ENCODE measurements at places on chromosomes 1 and 21.

- peak; percentile 46 for DNase-seq
Observed at GRCh38 chr1:154747740-154748404, 122.2 kb downstream of the KCNN3 start.

- peak; percentile 18 for DNase-seq
Observed at GRCh38 chr1:44511769-44512168, 106.7 kb downstream of the RNF220 start.

DNA sequence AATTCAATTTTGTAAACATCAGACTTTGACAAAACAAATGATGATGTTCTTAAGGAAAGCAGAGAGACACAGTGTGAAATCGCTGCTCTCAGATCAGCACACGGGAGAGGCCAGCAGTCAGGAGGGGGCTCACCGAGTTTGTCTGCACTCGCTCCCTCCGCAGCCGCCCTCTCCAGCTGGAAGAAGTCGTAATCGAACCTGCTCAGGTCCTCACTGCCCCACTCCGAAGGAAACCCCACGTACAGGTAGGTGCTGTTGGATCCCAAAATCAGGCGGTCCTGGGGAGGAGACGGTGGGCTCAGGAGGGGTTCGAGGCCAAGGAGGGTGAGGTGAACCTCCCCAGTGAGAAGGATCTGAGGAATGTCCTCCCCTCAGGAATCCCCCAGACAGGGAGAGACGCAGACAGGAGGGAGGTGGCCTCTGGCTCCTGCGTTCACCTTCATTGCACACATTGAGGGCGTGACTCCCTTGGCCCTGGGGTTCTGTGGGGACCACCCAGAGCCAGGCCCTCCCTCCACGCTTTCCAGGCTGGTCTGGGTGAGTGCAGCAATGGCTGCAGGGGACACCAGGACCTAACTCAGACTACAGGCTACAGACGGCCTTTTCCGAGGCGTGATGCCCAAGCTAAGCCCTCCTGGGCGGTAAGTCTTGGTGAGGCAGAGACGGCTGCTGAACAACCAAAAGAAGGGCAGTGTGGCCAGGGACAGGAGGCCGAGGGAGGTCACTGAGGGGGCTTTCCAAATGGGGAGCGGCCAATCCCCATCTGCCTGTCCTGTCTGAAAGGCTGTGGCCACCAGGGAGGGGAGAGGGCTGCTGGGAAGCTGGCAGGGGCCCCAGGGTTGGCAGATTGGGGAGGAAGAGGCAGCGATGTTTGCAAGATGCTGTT lies 65.5 kb downstream of the SCCPDH start:
- no peak for DNase-seq

DNA sequence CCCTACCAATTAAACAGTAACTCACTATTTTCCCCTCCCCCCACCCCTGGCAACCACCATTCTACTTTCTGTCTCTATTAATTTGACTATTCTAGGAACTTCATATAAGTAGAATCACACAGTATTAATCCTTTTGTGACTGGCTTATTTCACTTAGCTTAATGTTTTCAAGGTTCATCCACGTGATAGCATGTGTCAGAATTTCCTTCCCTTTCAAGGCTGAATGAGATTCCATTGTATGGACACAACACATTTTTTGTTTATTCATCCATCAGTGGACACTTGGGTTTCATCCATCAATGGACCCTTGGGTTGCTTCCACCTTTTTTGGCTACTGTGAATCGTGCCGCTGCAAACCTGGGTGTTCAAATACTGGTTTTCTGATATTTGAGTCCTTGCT lies 41.7 kb downstream of the EIF2D start:
- DNase-seq, result no peak

DNA sequence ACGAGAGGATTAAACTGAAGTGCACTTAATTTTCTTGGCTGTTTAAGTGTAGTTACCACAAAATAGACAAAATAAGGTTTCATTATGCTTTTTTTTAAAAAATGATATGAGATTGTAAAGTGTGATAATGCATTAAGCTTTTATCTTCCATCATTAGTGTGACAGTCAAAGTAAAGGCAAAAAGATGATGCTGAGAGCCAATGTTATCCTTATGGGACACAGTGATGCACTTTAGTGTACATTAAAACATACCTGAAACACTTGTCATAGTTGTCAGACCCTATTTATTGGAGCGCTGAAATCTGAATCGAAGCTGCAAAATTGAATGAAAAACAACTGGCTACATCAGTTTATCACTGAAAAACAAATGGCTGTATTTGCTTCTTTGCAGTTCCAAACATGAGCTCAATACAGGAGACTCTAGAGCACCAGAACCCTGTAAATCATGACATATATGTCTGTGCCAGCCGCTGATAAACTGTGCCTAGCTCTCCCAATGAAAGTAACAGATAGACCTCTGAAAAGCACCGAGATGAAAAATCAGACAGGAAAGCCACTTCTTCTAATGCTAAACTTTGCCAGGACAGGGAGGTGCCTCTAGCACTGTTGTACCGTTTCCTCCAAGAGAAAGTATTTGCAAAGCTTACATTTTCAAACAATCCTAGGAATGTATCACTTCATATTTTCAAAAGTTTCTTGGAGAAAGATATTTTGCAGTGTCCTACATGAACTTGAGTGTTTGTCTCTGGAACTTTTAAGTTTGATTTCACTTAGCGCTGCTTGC lies 120.7 kb upstream of the TMPRSS15 start:
- DNase-seq, result no peak

GRCh38 chr1:2496087-2496622 lies 20.1 kb downstream of the PLCH2 start:
- no peak for DNase-seq

DNA sequence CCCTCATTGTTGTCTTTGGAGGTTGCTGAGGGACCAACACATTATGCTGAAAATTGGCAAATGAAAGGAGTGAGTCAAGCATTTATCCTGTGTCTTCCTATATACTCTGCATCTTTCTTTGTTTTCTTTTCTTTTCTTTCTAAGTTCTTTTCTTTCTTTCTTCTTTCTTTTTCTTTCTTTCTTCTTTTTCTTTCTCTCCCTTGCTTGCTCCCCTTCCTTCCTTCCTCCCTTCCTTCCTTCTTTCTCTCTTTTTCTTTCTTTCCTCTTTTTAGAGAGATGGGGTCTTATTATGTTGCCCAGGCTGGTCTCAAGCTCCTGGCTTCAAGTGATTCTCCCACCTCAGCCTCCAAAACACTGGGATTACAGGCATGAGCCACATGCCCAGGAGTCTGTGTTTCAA lies 28.3 kb upstream of the COX20 start:
- no peak for DNase-seq

GRCh38 chr21:31873275-31873695 lies 465 bp downstream of the HUNK start:
- no peak for DNase-seq

DNA sequence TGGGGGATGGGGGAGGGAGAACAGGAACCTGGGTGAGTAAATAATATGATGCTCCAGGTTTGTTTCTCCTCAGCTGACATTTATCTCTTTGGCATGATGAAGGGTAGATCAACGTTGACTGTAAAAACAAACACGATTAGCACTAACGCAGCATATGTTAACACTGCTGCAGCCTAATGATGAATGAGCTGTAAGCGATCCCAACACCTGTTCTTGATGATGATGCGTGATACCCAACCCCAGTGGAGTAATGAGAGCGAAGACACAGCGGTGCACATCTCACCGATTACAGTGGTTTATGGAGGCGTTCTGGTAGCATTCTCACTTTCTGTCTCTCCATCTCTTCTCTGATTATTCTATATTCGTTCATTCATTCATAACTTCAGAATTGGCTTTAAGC lies 640.4 kb downstream of the USP25 start:
- DNase-seq, result no peak

- no peak for DNase-seq
Observed at GRCh38 chr1:157961805-157962762, 31.4 kb upstream of the KIRREL1 start.

DNA sequence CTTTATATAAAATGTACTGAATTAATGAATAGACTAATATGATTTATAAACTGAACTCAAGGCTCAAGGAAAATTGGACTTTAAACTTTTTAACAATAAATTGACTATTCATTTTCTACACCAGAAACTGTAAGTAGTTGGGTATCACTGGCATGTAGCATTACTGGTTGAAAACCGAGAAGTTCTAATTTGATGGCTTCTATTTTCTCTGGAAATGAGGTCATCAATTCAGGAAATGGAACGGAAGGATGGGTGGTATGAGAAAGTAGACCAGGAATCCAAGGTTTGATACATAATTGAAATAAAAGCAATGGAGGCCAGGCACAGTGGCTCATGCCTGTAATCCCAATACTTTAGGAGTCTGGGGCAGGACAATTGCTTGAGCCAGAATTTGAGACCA lies 50.4 kb downstream of the RERE start:
- DNase-seq, result no peak

DNA sequence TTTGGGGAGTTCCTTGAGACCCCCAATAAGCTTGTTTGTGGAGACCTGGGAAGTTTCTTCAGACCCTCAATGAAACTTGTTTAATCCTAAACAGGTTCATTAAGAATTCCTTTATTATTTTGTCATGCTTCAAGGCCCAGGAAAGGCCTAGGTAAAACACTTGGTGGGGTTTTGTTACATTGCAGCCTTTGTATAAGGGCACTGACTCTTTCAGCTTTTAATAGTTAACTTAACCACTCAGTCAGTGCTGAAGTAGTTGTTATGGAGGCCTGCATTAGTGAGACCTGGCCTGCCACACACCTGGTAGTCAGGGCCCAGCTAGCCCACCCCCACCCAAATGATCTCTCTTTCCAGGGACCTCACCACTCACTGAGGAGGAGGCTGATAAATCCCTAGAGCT lies 103.7 kb downstream of the FCRL5 start:
- DNase-seq, result no peak

GRCh38 chr1:65832296-65832695 lies 39.6 kb downstream of the PDE4B start:
- DNase-seq, result no peak

DNA sequence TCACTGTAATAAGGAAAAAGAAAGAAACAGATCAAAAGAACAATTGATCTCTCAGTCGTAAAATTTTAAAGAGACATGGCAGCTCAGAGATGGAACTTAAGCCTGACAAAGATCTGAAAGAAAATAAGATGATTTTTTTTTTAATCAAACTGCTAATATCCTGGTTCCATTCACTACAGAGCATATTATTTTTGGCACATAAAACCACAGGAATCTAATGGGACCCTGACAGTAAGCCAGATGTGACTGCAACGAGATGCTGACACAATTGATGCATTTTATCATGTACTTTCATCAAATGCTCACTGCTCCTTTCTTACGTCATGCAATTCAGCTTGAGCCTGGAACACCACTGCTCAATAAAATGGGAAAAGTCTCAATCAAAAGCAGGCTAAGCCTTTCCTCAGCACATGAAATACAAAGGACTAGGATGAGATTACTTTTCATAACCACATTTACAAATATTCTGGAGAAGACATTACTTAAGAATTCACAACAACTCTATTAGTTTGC lies 16.6 kb downstream of the GPATCH2 start:
- no peak for DNase-seq

DNA sequence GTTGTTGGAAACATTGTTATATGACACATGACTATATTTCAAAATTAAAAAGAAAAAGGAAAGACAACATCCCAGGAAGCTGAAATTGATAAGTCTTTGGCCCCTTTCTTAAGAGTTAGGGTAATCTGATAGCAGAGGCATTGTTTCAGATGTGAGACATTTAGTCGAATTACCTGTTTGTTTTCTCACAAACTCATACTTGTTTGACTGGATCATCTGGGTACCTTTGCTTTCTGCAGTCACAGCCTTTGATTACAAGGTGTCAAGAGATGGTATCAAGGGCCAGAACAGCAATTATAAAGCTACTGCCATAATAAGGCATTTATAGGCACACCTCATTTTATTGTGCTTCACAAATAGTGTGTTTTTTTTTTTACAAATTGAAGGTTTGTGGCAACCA lies 136.3 kb downstream of the DUSP10 start:
- DNase-seq, result no peak

DNA sequence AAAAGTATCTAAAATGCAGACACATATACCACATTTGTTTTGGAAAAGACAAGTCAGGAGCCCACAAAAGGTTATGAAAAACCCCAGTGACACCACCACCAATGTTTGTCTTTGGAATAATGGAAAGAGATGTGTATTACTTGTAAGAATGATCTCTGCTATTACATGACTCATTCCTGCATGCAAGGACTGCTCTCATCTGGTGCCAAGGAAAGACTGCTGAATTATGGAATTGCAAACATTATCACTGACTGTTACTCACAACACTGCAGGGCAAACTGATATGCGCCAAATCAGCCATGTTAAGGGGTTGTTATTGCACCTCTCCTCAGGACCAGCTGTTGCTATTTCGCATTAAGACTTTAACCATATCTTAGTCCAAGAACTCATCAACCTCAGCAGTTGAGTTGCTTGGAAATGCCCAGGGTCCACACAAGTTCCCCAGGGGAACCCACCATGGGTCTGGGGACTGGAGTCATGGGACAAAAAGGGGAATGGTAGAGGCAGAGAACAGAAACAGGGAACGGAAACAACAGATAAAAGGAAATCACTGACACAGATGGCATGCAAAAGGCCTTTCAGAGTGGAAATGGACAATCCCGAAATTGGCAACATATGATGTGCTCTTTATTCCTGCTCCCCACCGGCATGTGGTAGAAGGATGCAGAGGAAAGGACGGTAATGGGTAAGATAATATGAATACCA lies 34.4 kb downstream of the CAPZB start:
- no peak for DNase-seq

GRCh38 chr1:221454096-221454495 lies 287.8 kb downstream of the DUSP10 start:
- no peak for DNase-seq

GRCh38 chr1:213014642-213015041 lies 1.0 kb downstream of the ANGEL2 start:
- DNase-seq, result no peak

- DNase-seq, result no peak
Observed at GRCh38 chr1:53294061-53294460, 33.8 kb downstream of the LRP8 start.

DNA sequence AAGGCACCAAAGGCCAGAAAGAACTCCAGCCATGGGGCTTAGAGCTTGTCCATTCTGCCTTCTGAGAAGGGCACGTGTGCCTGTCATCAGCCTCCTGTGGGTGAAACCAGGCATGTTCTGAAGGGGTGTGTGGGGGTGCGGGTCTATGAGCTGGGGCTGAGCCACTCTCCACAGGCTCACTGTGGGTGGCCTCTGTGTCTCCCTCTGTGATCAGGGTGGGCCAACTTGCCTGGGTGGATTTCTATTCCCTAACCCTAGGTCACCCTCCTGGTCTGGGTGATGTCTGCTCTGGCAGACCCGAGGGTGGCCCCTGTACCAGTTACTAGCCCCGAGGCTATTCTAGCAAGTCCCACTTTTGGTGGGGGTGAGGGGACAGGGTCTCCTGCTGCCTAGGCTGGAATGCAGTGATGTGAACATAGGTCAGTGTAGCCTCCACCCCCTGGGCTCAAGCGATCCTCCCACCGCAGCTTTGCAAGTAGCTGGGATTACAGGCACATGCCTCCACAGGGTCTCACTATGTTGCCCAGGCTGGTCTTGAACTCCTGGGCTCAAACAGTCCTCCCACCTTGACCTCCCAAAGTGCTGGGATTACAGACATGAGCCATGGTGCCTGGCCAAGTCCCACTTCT lies 94.4 kb downstream of the TRIM11 start:
- no peak for DNase-seq

GRCh38 chr1:199404976-199405375 lies 622.5 kb upstream of the NR5A2 start:
- DNase-seq, result no peak

GRCh38 chr21:46572850-46573249 lies 32.0 kb downstream of the S100B start:
- no peak for DNase-seq

- no peak for DNase-seq
Observed at GRCh38 chr1:59779949-59780348, 34.8 kb upstream of the HOOK1 start.

Data from hematopoietic multipotent progenitor cell (in vitro differentiated cells).